ENCODE measurements at places on chromosomes 6 and 20. TPM values are rescaled to one million over a fixed set of nuclear protein-coding genes. Genes with fewer than 3 reads are reported as not detected.

DNA sequence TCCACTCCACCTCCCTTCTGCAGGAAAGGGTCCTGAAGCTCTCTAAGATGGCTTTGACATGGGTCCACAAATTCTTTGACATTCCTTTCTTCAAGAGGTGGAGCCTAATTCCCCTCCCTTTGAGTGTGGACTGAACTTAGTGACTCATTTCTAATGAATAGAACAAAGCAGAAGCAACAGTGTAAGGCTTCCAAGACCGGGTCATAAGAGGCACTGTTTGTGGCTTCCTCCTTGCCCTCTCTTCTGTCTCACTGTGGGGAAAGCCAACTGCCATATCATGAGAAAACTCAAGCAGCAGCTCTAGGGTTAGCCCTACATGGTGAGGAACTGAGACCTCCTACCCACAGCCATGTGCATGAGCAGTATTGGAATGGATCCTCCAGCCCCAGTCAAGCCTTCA lies 5.9 kb upstream of the CDK5RAP1 start:
- H3K36me3 ChIP-seq = peaks cover 3% of the 10 kb centered on the region
- H3K4me3 ChIP-seq = no peak overlapping the region
- no peak for DNase-seq
- no peaks in the 10 kb centered on the region for H3K27me3 ChIP-seq
- peaks cover 7% of the 10 kb centered on the region for H3K4me1 ChIP-seq

DNA sequence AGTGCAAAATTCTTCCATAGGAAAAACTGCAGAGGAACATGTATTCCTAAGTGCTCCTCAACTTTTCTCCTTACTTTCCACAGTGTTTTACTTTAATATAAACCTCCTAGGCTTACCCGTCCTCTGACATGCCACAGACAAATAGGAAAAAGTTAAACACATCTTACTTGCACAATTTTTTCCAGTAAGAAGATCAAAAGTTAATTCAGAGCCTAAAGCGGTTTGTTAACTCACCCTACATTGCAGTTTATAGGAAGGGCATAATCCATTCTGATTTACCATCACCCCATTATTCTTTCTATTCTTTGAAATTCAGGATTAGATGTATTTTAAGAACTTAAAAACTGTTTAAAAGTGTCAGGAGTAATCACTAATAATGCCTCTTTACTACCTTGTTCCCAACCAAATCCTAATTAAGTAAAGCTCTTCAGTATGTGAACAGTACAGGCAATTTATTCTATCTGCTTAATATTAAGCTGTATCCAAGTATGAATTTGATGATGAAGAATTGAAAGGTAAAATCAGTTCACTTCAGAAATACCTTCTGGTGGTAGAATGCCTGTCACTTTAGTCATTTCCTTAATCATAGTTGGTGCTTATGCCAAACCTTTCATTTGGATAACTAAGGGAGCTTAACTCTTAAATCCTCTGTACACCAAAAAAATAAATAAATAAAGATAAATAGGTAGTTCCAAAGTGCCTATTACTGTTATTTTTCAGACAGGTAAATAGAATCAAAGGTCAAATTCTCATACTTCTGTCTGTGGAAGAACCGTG lies 292.0 kb downstream of the ALDH8A1 start:
- no peak for DNase-seq
- no peaks in the 10 kb centered on the region for H3K4me1 ChIP-seq
- peaks cover 2% of the 10 kb centered on the region for H3K27me3 ChIP-seq
- H3K4me3 ChIP-seq = no peak overlapping the region
- H3K36me3 ChIP-seq = no peaks in the 10 kb centered on the region
- no peak overlapping the region for H3K27ac ChIP-seq

GRCh38 chr6:1657771-1658165 lies 48.1 kb downstream of the FOXC1 start:
- H3K27ac ChIP-seq = no peak overlapping the region
- no peak for DNase-seq
- H3K4me1 ChIP-seq = no peaks in the 10 kb centered on the region
- no peak overlapping the region for H3K4me3 ChIP-seq

GRCh38 chr20:8652396-8652795 lies 416.5 kb upstream of the PLCB4 start:
- no peak overlapping the region for H3K27ac ChIP-seq
- H3K4me1 ChIP-seq = no peaks in the 10 kb centered on the region
- no peaks in the 10 kb centered on the region for H3K27me3 ChIP-seq
- no peak overlapping the region for H3K4me3 ChIP-seq

- no peak overlapping the region for H3K4me3 ChIP-seq
- no peak overlapping the region for H3K27ac ChIP-seq
- H3K4me1 ChIP-seq = peaks cover 4% of the 10 kb centered on the region
- DNase-seq = no peak
These were observed 2.4 kb downstream of the LAMA2 start for GRCh38 chr6:128885381-128885780.

SYNDIG1 gene
- total RNA-seq = not detected

- no peak overlapping the region for H3K27ac ChIP-seq
- H3K27me3 ChIP-seq = peaks cover 2% of the 10 kb centered on the region
- no peak overlapping the region for H3K4me3 ChIP-seq
- no peaks in the 10 kb centered on the region for H3K4me1 ChIP-seq
- DNase-seq = no peak
These were observed 290.8 kb downstream of the THBS2 start for GRCh38 chr6:168962886-168963285.

- no peak for DNase-seq
- H3K27me3 ChIP-seq = peaks cover 24% of the 10 kb centered on the region
- H3K36me3 ChIP-seq = no peaks in the 10 kb centered on the region
- H3K27ac ChIP-seq = no peak overlapping the region
- H3K4me1 ChIP-seq = no peaks in the 10 kb centered on the region
These were observed 170.9 kb downstream of the TTLL2 start for GRCh38 chr6:167495506-167496401.

ASIP gene
- not detected for total RNA-seq

GRCh38 chr20:50368813-50369224 lies 141.4 kb upstream of the PTPN1 start:
- no peaks in the 10 kb centered on the region for H3K36me3 ChIP-seq
- H3K27ac ChIP-seq = no peak overlapping the region
- H3K4me3 ChIP-seq = no peak overlapping the region
- H3K27me3 ChIP-seq = peaks cover under 1% of the 10 kb centered on the region
- peaks cover 8% of the 10 kb centered on the region for H3K4me1 ChIP-seq

GRCh38 chr6:111727041-111727440 lies 121.4 kb upstream of the TRAF3IP2 start:
- DNase-seq = no peak
- H3K4me1 ChIP-seq = peaks cover 90% of the 10 kb centered on the region
- no peak overlapping the region for H3K4me3 ChIP-seq
- peaks cover 63% of the 10 kb centered on the region for H3K36me3 ChIP-seq
- no peaks in the 10 kb centered on the region for H3K27me3 ChIP-seq

DNA sequence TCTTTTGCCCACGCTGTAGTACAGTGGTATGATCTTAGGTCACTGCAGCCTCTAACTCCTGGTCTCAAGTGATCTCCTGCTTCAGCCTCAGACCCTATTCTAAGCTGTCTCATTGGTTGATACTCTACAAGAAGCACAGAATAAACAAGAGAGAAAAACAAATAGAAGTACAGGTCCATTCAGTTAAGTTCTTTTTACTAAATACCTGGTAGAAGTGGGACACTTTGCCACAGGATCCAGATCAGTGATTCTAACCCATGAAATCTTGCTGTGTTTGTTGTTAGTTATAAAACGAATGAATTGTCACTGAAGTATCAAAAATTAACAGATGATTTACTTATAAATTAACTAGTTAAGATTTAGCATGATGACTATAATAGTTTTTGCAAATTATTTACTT lies 76.7 kb downstream of the SCAND1 start:
- peaks cover 18% of the 10 kb centered on the region for H3K36me3 ChIP-seq
- DNase-seq = no peak
- H3K4me1 ChIP-seq = peaks cover 8% of the 10 kb centered on the region
- no peak overlapping the region for H3K4me3 ChIP-seq
- H3K27me3 ChIP-seq = no peaks in the 10 kb centered on the region
- peak overlapping the region; percentile 55 for H3K27ac ChIP-seq

DNA sequence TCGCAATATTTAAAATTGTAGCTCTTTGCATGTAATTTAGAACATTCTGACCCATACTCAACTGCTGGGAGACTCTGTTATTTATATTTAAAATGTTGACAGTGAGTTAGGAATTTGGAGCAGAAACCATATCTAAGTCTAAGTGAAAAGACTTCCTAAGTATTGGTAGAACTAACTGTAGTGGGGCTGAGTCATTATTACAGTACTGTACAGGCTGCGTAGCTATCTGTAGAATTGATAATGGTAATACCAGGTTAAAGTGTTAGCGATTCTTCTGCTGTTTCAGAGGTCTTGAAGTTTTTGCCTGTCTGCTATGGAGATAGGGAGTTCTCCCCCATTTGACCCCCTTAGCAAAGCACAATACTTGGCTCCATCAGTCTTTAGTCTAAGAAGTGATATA lies 3.6 kb downstream of the TOP1 start:
- peaks cover 73% of the 10 kb centered on the region for H3K4me1 ChIP-seq
- H3K27ac ChIP-seq = peak overlapping the region; percentile 16
- H3K4me3 ChIP-seq = peak overlapping the region; percentile 84
- H3K27me3 ChIP-seq = no peaks in the 10 kb centered on the region

C6orf52 gene
- 1.2 TPM for total RNA-seq

- no peaks in the 10 kb centered on the region for H3K36me3 ChIP-seq
- H3K27ac ChIP-seq = no peak overlapping the region
- no peak for DNase-seq
- no peaks in the 10 kb centered on the region for H3K27me3 ChIP-seq
- no peaks in the 10 kb centered on the region for H3K4me1 ChIP-seq
These were observed 105.6 kb downstream of the PSMB1 start for GRCh38 chr6:170447561-170447930.

- H3K27me3 ChIP-seq = no peaks in the 10 kb centered on the region
- H3K36me3 ChIP-seq = no peaks in the 10 kb centered on the region
- no peak for DNase-seq
- H3K4me1 ChIP-seq = peaks cover 24% of the 10 kb centered on the region
- no peak overlapping the region for H3K27ac ChIP-seq
- H3K4me3 ChIP-seq = no peak overlapping the region
These were observed 9.9 kb downstream of the DNMT3B start for GRCh38 chr20:32772046-32772445.

SEC63 gene
- 100 TPM for total RNA-seq

GRCh38 chr6:148780918-148781436 lies 34.1 kb downstream of the UST start:
- DNase-seq = peak; percentile 16
- H3K27me3 ChIP-seq = peaks cover 3% of the 10 kb centered on the region
- H3K4me1 ChIP-seq = peaks cover 25% of the 10 kb centered on the region
- H3K36me3 ChIP-seq = no peaks in the 10 kb centered on the region
- H3K27ac ChIP-seq = peak overlapping the region; percentile 26
- H3K4me3 ChIP-seq = peak overlapping the region; percentile 26

DNA sequence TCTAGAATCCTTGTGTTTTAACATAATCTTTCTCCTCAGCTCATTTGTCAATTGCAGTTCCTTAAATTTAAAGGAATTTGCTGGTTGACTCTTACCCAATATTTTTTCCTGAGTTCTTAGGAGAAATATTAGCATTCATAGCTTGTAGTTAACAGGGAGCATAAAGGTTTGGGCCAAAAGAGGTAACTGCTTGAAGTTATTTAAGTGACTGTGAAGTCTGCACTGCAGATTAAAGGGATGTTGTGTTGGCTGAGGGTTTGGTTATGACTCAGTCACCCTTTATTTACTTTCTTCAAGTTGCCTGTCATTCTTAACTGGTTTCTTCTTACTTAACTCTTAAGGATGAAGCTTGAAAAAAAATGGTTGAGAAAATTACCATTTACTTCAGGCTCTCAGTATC lies 220.3 kb upstream of the LAMP5 start:
- H3K27ac ChIP-seq = no peak overlapping the region
- H3K4me3 ChIP-seq = no peak overlapping the region
- H3K4me1 ChIP-seq = no peaks in the 10 kb centered on the region
- no peaks in the 10 kb centered on the region for H3K36me3 ChIP-seq

DNA sequence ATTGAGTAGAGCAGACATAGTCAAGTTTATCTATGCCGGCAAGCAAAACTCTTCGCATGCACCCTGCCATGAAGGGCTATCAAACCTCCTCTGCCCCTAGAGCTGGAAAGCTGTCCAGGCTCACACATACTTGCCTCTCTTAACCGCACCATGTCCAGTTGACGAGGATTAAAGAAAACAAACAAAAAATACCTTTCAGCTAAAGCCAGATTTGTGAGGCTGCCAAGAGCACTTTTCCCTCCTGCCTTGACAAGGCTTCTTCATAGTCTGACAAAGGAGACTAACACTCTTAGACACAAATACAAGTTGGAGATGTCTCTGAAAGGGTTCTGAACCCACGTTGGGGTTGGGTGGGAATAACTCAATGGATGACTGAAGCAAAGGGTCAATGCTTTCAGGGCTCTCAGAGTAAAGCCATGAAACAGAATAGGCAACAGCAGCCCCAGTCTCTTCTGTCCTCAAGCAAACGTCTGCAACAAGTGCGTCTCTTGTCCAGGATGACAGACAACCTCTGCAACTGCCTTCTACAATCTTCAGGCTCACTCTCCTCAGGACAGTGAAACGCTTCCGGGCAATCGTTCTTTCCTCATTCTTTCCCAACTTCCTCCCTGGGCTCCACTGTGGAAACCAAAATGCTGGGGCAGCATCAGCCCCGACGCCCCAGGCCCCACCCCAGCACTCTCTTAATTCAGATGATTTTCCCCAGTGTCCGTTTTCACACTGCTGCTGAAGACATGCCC lies 57.8 kb downstream of the AGPAT4 start:
- no peaks in the 10 kb centered on the region for H3K27me3 ChIP-seq
- H3K27ac ChIP-seq = no peak overlapping the region
- H3K4me1 ChIP-seq = no peaks in the 10 kb centered on the region
- no peak for DNase-seq

GRCh38 chr6:157233156-157233555 lies 90.2 kb downstream of the TMEM242 start:
- no peak overlapping the region for H3K27ac ChIP-seq
- no peaks in the 10 kb centered on the region for H3K36me3 ChIP-seq
- H3K4me3 ChIP-seq = no peak overlapping the region
- no peak for DNase-seq
- peaks cover 18% of the 10 kb centered on the region for H3K4me1 ChIP-seq
